Tibial nerve (tissue), 4 donors: ENCODE measurements at places on chromosomes 7 and 10.

- H3K4me3 ChIP-seq, result no peak overlapping the region
- no peaks in the 10 kb centered on the region for H3K4me1 ChIP-seq
- no peak overlapping the region for H3K27ac ChIP-seq
- no peak for DNase-seq
- no peaks in the 10 kb centered on the region for H3K36me3 ChIP-seq
These were observed 8.6 kb upstream of the ZMIZ2 start for GRCh38 chr7:44740055-44740454.

- peak overlapping the region; percentile 86 for H3K4me3 ChIP-seq
- H3K27me3 ChIP-seq, result no peaks in the 10 kb centered on the region
- peaks cover 34% of the 10 kb centered on the region for H3K4me1 ChIP-seq
- H3K36me3 ChIP-seq, result no peaks in the 10 kb centered on the region
- DNase-seq, result no peak
These were observed 35.2 kb upstream of the EBLN1 start for GRCh38 chr10:22252801-22253579.

- H3K4me1 ChIP-seq, result no peaks in the 10 kb centered on the region
- no peak overlapping the region for H3K27ac ChIP-seq
- no peak overlapping the region for H3K4me3 ChIP-seq
- H3K36me3 ChIP-seq, result no peaks in the 10 kb centered on the region
- DNase-seq, result no peak
- H3K27me3 ChIP-seq, result no peaks in the 10 kb centered on the region
These were observed 1.7 kb downstream of the ADRB1 start for GRCh38 chr10:114045136-114046086.

- no peaks in the 10 kb centered on the region for H3K27me3 ChIP-seq
- no peak for DNase-seq
- H3K4me3 ChIP-seq, result no peak overlapping the region
- no peak overlapping the region for H3K27ac ChIP-seq
These were observed 148.4 kb upstream of the C7orf33 start for GRCh38 chr7:148442141-148442655.

- H3K4me1 ChIP-seq, result peaks cover 22% of the 10 kb centered on the region
- no peak overlapping the region for H3K27ac ChIP-seq
- H3K4me3 ChIP-seq, result no peak overlapping the region
- DNase-seq, result no peak
- no peaks in the 10 kb centered on the region for H3K36me3 ChIP-seq
These were observed 13.9 kb downstream of the MYO1G start for GRCh38 chr7:44964831-44965440.

GRCh38 chr7:111844904-111845671, 282.8 kb upstream of the IMMP2L start:
- H3K36me3 ChIP-seq, result no peaks in the 10 kb centered on the region
- H3K27ac ChIP-seq, result no peak overlapping the region
- H3K4me1 ChIP-seq, result no peaks in the 10 kb centered on the region
- DNase-seq, result no peak
- H3K4me3 ChIP-seq, result no peak overlapping the region

DNA sequence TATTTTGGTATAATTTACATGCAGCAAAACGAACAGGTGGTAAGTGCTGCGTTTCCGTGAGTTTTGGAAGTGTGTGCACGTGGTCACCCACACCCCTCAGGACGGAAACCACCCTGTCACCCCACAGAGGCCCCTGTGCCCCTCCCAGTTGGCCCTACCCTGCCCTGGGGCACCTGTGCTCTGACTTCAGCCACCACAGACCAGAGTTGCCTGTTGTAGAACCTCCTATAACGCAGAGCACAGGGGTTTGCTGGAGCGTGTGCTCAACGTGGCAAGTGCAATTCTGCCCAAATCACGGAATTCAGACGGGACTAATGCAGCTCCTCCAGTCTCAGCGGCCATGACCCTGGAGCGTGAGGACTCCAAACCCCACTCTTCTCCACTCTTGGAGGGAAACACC, 9.6 kb upstream of the CFAP46 start:
- H3K4me1 ChIP-seq, result no peaks in the 10 kb centered on the region
- H3K27me3 ChIP-seq, result no peaks in the 10 kb centered on the region
- H3K27ac ChIP-seq, result no peak overlapping the region
- no peaks in the 10 kb centered on the region for H3K36me3 ChIP-seq
